Effector memory CD4-positive, alpha-beta T cell (primary cell): ENCODE measurements at places on chromosomes 3 and 15.

- DNase-seq: no peak
These were observed 29.1 kb downstream of the GPR15 start for GRCh38 chr3:98560911-98561310.

DNA sequence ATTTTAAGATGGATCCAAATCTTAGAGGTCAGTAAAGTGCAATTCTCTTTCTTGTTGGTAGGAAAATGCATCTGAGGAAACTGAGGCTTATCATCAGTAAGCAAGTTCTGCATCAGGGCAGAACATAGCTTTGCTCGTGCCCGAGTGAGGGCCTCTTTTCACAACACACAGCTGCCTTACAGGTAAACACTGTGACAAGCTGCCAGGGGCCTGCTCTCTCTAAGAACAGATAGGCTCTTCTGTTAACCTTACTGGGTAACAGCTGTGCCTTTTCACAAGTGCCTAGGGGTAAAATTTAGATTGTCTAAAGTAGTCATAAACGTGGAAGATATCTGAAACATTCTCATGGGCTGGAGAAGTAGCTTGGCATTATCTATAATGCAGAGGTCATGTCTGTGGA, 118.1 kb downstream of the C3orf38 start:
- no peak for DNase-seq

DNA sequence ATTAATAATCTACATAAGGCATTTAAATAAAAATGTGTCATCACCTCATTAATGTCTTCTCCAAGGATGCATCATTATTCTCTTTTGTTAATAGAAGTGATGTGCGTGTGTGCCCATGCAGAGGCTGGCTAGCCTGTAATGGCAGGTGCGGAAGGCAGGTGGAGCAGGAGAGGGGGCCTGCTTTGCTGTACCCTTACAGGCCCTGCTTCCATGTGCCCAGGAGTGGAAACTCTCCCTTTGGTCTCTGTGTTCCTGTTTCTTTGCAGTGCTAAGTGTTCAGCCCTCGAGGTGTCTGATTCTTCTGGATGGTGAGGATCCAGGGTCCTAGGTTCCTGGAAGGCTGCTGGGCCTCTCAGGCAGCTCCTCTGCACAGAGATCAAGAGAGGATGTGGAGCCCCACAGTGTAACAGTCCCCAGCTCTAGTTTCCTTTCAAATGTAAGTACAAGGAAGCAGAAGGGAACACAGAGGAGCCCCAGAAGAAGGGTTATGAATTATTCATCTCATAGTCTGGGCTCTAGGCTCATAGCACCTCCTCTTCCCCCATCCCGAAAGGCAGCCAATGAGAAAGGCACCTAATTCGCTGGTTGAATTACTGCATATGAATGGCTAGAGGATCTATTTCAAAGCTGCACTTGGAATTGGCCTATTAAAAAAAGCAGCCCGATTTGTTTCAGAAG, 39.2 kb upstream of the AGBL1 start:
- no peak for DNase-seq

DNA sequence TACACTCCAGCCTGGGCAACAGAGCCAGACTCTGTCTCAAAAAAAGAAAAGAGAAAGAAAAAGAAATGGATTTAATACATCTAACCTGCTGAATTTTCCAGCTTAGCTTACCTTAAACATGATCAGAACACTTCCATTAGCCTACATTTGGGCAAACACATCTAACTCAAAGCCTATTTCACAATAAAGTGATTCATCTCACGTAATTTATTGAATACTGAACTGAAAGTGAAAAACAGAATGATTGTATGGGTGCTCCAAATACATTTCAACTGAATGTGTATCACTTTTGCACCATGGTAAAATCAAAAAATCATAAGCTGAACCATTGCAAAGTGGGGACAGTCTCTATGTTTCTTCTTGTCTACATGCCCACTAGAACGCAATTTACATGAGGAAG, 9.0 kb downstream of the PIK3R4 start:
- no peak for DNase-seq

- DNase-seq: no peak
These were observed 123.3 kb upstream of the CTNNB1 start for GRCh38 chr3:41075975-41076374.

GRCh38 chr3:182524711-182525401, 268.4 kb upstream of the ATP11B start:
- no peak for DNase-seq

DNA sequence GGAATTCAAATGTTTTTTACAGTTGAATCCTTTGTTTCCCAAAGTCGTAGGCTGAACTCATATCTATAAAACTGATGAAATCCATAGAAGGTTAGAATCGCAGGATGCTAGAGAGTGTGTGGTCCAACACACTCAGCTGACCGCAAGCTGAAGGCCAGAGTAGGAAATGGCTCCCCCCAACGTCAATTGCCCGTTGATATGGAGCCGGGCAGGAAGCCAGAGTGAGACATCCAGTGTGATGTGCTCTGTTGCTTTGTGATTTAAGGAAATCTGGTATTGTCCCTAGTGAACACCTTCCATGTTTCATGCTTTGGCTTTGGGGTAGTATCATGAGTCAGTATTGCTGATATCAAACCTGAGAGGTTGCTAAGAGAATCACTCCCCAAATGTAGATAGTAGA, 5.8 kb upstream of the MEX3B start:
- no peak for DNase-seq

GRCh38 chr3:138936741-138937689, 9.9 kb downstream of the FOXL2 start:
- no peak for DNase-seq
